Mammary microvascular endothelial cell (primary cell): ENCODE measurements at places on chromosomes 4 and X. TPM values are rescaled to one million over a fixed set of nuclear protein-coding genes. Genes with fewer than 3 reads are reported as not detected.

PF4V1 gene
- total RNA-seq = not detected in 2 replicates

MAGEC2 gene
- not detected in 2 replicates for total RNA-seq

DCHS2 gene
- not detected in 2 replicates for total RNA-seq

SMARCAD1 gene
- total RNA-seq = 19.9 and 25.6 TPM in 2 replicates

PAGE2B gene
- total RNA-seq = not detected in 2 replicates

ZMAT1 gene
- 0.25 and 0.60 TPM in 2 replicates for total RNA-seq

FOXR2 gene
- not detected in 2 replicates for total RNA-seq

SPATA18 gene
- 6.8 and 11.3 TPM in 2 replicates for total RNA-seq

HCFC1 gene
- 58.3 and 60.4 TPM in 2 replicates for total RNA-seq

CBLL2 gene
- total RNA-seq = not detected in 2 replicates

NPFFR2 gene
- total RNA-seq = 0.07 TPM in 1 of 2 replicates, not detected in the other

XKRX gene
- total RNA-seq = 0.69 and 0.73 TPM in 2 replicates

MAGEA11 gene
- total RNA-seq = not detected in 2 replicates

CXCL5 gene
- 1.3 and 1.8 TPM in 2 replicates for total RNA-seq

PUDP gene
- 27.0 and 28.7 TPM in 2 replicates for total RNA-seq

PFKFB1 gene
- not detected in 2 replicates for total RNA-seq

GCNA gene
- total RNA-seq = 0.25 and 1.3 TPM in 2 replicates
